NCI-H460 (cell line): ENCODE measurements at places on chromosomes 13 and 19. TPM values are rescaled to one million over a fixed set of nuclear protein-coding genes. Genes with fewer than 3 reads are reported as not detected.

The LRRC4B gene
- 0.09 and 0.25 TPM in 2 replicates for total RNA-seq

The ZNF415 gene
- total RNA-seq: not detected in 2 replicates

The LENG8 gene
- 30.4 and 32.9 TPM in 2 replicates for total RNA-seq

The DIRAS1 gene
- total RNA-seq: 0.54 and 1.0 TPM in 2 replicates

The CCL25 gene
- total RNA-seq: not detected in 2 replicates

The COX7A1 gene
- total RNA-seq: not detected in 2 replicates

The MISP3 gene
- total RNA-seq: 2.6 and 4.0 TPM in 2 replicates

The AKAP8L gene
- total RNA-seq: 47.2 and 49.4 TPM in 2 replicates

The CALR3 gene
- 0.26 TPM in 1 of 2 replicates, not detected in the other for total RNA-seq

The THSD8 gene
- not detected in 2 replicates for total RNA-seq

The U2AF1L4 gene
- total RNA-seq: 21.0 and 21.8 TPM in 2 replicates

The ZNF835 gene
- not detected in 2 replicates for total RNA-seq

The NCAN gene
- 0.05 TPM in 1 of 2 replicates, not detected in the other for total RNA-seq

The FPR3 gene
- not detected in 2 replicates for total RNA-seq

The C19orf18 gene
- total RNA-seq: not detected in 2 replicates

The DYRK1B gene
- 0.98 and 1.2 TPM in 2 replicates for total RNA-seq

The POU2F2 gene
- 0.02 TPM in 1 of 2 replicates, not detected in the other for total RNA-seq

The NCCRP1 gene
- 0.05 TPM in 1 of 2 replicates, not detected in the other for total RNA-seq

The CEACAM16 gene
- not detected in 2 replicates for total RNA-seq

The ZNF320 gene
- 2.3 and 4.8 TPM in 2 replicates for total RNA-seq

The NDUFA11 gene
- total RNA-seq: 103 and 146 TPM in 2 replicates

The SERPINE3 gene
- total RNA-seq: not detected in 2 replicates

The SLC25A41 gene
- total RNA-seq: not detected in 2 replicates

The GPR42 gene
- total RNA-seq: not detected in 2 replicates

The CATSPERD gene
- not detected in 2 replicates for total RNA-seq

The CEBPG gene
- 73.9 and 89.1 TPM in 2 replicates for total RNA-seq

The GRK1 gene
- total RNA-seq: not detected in 2 replicates

The ZNF181 gene
- total RNA-seq: 12.6 and 14.7 TPM in 2 replicates

The PSG3 gene
- not detected in 2 replicates for total RNA-seq

The ZNF14 gene
- total RNA-seq: 5.5 and 6.0 TPM in 2 replicates
